ENCODE measurements at places on chromosomes 4 and X. TPM values are rescaled to one million over a fixed set of nuclear protein-coding genes. Genes with fewer than 3 reads are reported as not detected.

GRCh38 chr4:108502356-108502755, 118.0 kb upstream of the RPL34 start:
- no peak overlapping the region for H3K27ac ChIP-seq
- DNase-seq, result no peak

DNA sequence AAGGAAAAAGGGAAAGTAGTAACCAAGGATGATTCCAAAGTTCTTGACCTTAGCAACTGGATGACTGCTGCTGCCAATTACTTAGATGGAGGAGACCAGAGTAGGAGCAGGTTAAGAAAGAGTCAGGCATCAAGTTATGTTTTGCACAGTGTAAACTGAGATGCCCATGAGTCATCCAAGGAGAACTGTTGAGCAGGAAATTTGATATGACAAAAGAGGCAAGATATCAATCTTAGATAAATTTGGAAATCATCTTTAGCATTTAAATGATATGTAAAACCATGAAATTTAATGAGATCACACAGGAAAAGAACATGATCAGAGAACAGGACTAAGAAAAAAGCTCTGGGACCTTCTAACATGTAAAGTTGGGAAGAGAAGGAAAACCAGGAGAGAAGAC, 361.3 kb downstream of the OPHN1 start:
- no peak overlapping the region for H3K4me3 ChIP-seq
- no peak overlapping the region for H3K27ac ChIP-seq
- no peaks in the 10 kb centered on the region for H3K4me1 ChIP-seq
- no peak for DNase-seq
- H3K27me3 ChIP-seq, result no peaks in the 10 kb centered on the region

GRCh38 chr4:151968643-151969042, 207.8 kb upstream of the GATB start:
- H3K27me3 ChIP-seq, result no peaks in the 10 kb centered on the region
- no peak for DNase-seq

DNA sequence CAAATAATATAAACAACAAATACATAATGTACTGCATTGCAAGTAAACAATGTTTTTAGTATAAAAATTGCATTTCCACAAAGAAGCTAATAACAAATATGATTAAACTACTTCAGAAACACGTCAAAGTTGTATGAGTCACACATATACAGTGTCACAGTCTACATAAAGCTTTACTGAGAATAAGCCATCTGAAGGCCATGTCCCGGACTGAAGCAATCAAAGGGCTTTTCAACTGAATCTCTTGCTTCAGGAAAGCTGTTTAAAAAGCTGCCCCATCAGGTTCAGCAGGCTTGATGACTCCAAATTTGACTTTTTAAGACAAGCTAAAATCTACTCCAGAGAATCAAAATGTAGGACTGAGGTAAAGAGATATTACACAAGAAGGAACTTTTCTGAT, 1476.8 kb downstream of the ADGRL3 start:
- H3K4me1 ChIP-seq, result no peaks in the 10 kb centered on the region
- H3K27me3 ChIP-seq, result no peaks in the 10 kb centered on the region
- no peak overlapping the region for H3K27ac ChIP-seq
- DNase-seq, result no peak

GRCh38 chr4:93475730-93476129, 352.8 kb upstream of the ATOH1 start:
- no peak overlapping the region for H3K27ac ChIP-seq
- no peaks in the 10 kb centered on the region for H3K36me3 ChIP-seq
- H3K4me1 ChIP-seq, result no peaks in the 10 kb centered on the region

GRCh38 chr4:90982813-90983212, 855.6 kb downstream of the CCSER1 start:
- no peaks in the 10 kb centered on the region for H3K36me3 ChIP-seq
- H3K27me3 ChIP-seq, result no peaks in the 10 kb centered on the region
- H3K27ac ChIP-seq, result no peak overlapping the region
- no peak overlapping the region for H3K4me3 ChIP-seq

- peak within 1 kb of the TSS; percentile 58 for H3K4me3 ChIP-seq
- H3K27me3 ChIP-seq, result no peaks in the 10 kb centered on the region
- H3K4me1 ChIP-seq, result no peaks in the 10 kb centered on the region
- no peak within 1 kb of the TSS for H3K27ac ChIP-seq
Measured at GRCh38 chrX:15269618-15270521, at the start of gene ASB9. Gene ASB9 (minus strand): TSS chrX:15270083. CDS start chrX:15269874, 209 bp downstream.

DNA sequence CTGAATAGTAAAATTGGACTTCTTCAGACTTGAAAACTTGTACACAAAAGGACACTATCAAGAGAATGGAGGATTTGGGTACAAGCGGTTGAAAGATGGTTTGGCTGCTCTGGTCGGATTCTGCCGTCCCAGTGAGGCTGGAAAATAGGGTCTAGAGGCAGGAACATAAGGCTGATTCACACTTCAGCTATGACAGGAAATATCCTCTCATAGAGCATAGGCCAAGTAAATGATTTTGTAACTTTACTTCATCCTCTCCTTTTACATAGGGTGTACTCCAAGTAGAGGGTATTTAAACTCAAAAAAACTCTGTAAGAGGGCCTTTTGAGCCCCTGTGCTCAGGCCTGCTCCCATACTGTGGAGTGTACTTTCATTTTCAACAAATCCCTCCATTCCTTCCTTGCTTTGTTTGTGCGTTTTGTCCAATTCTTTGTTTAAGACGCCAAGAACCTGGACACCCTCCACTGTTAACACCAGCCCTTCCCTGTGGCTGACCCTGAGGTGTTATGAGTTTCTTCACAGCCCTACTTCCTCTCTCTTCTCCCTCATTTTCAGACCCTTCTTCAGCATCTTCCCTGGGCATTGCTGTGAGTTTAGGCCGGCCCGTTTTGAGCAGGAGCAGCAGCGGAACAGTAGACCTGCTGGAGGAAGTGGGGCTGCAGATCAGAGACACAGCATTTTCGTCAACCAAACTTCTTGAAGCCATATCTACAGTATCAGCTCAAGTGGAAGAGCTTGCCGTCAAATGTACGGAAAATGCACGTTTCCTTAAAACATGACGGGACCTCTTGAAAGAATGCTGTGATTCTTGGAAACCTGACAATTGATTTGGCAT, 7.2 kb downstream of the PGAM4 start:
- no peak for DNase-seq
- no peaks in the 10 kb centered on the region for H3K36me3 ChIP-seq
- H3K4me1 ChIP-seq, result peaks cover 3% of the 10 kb centered on the region
- H3K4me3 ChIP-seq, result no peak overlapping the region

DNA sequence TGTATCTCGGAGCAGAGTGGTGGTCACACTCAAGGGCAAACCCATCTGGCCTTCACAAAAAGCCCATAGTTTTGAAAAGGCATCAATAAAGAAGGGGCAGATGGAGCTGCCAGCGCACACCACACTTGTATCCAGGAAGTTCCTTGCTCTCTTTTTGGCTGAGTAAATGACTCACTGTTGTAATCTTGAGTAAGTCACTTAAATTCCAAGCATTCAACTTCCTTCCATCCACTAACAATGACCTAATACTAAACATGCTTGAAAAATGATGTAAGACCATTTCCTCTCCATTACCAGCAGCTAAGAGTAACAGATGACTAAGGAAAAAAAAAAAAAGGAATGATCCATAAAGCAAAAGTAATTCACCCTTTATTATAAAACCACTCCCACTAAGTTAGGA, 32.4 kb upstream of the MYOZ2 start:
- H3K4me3 ChIP-seq, result no peak overlapping the region
- peak; percentile 89 for DNase-seq
- no peaks in the 10 kb centered on the region for H3K36me3 ChIP-seq
- H3K27ac ChIP-seq, result peak overlapping the region; percentile 58
- peaks cover 29% of the 10 kb centered on the region for H3K4me1 ChIP-seq

- no peaks in the 10 kb centered on the region for H3K4me1 ChIP-seq
- peaks cover 23% of the 10 kb centered on the region for H3K36me3 ChIP-seq
- no peak overlapping the region for H3K27ac ChIP-seq
- H3K27me3 ChIP-seq, result no peaks in the 10 kb centered on the region
- no peak for DNase-seq
- H3K4me3 ChIP-seq, result no peak overlapping the region
Measured at GRCh38 chrX:136048446-136048845, 63.2 kb downstream of the SLC9A6 start.

DNA sequence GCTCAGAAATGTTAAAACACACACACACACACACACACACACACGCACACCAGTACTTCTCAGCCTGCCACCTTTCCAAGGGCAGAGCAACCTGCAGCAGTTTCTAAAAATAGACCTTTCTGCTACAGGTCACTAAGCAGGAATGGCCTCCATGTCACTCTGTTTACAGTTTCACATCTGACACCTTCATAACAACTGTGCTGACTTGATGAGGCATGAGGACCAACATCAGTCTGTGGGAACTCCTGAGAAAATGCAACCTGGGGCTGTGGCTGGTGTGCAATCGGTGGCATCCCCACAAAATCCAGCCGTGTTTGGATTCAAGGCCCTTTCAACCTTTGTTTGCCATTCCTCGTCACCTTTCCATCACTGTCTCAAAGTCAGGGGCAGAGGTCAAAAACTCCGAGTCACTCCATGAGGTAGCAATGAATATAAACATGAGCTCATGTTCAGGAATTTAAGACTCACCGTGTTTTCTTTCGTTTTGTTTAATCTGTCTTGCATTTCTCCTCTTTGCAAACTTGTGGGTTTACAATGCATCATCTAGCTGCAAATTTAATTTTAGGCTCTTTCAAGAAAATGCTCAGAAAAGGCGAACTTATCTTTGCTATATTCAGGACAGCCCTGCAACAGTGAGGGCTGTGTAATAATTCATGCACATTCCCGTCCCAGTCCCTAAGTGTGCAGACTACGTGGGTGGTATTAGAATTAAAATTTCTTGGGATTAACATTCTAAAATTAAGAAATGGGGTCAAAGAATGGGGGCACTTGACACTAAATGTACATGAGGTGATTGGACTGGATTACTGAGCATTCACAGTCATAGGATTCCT, 135.3 kb downstream of the SHROOM3 start:
- H3K36me3 ChIP-seq, result no peaks in the 10 kb centered on the region
- no peaks in the 10 kb centered on the region for H3K27me3 ChIP-seq
- no peak overlapping the region for H3K4me3 ChIP-seq
- no peak for DNase-seq

GRCh38 chr4:24256066-24256465, 328.3 kb downstream of the DHX15 start:
- no peak for DNase-seq
- H3K36me3 ChIP-seq, result no peaks in the 10 kb centered on the region
- H3K4me3 ChIP-seq, result no peak overlapping the region
- no peaks in the 10 kb centered on the region for H3K4me1 ChIP-seq
- H3K27ac ChIP-seq, result no peak overlapping the region

DNA sequence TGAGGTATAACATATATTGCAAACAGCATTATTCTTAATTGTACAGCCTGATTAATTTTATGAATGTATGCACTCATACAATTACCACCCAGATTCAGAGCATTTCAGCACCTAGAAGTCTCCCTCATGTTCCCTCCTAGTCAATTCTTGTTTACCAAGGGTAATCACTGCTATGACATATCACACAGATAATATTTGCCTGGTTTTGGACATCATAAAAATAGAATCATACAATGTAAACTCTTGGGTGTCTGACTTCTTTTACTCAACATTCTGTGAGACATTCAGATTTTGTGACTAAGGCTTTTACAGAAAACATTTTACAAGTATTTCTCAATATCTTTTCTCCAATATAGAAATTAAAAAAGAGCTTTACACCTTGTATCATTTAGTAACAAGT, 66.9 kb downstream of the PTPN13 start:
- H3K36me3 ChIP-seq, result no peaks in the 10 kb centered on the region
- no peak for DNase-seq
- no peaks in the 10 kb centered on the region for H3K27me3 ChIP-seq
- no peak overlapping the region for H3K27ac ChIP-seq

DNA sequence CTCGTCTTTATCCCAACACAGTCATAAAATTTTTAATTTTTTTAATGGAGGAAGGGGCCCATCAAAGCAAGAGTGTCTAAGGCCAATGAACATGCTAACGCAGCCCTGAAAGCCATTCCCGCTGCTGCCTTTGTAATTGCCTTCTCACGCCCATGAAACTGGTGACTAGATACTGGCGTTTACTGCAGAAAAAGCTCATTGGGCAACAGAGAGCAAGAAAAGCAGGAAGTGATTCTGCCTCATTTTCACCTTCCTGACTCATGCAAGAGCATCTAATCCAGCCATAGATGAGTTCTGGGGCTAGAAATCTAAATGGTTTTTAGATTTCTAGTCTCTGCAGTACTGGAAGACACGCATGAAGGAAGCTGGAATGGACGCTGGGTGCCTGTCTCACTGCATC, 72.5 kb downstream of the ANXA3 start:
- H3K27ac ChIP-seq, result no peak overlapping the region
- no peaks in the 10 kb centered on the region for H3K36me3 ChIP-seq
- peaks cover 9% of the 10 kb centered on the region for H3K4me1 ChIP-seq
- no peaks in the 10 kb centered on the region for H3K27me3 ChIP-seq

DNA sequence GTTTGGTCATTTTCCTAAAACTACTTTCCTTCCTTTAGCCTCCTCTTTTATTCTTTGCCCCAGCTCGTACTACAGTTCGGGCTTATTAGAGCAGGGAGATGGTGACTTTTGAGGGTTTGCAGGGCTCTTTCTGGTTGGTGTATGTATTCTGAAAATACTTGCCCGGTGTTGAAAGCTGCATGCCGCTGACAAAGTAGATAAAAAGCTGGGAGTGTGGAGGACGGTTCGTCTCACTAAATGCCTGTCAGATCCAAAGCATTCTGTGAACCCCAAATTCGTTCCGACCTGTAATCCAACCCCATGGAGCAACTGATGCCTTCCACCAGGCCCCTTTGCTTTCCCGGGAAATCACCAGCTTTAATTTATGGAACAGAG, 19.2 kb downstream of the TRIM2 start:
- peaks cover 13% of the 10 kb centered on the region for H3K4me1 ChIP-seq
- peak overlapping the region; percentile 86 for H3K4me3 ChIP-seq
- H3K27ac ChIP-seq, result no peak overlapping the region
- peaks cover 3% of the 10 kb centered on the region for H3K27me3 ChIP-seq
- no peaks in the 10 kb centered on the region for H3K36me3 ChIP-seq

DNA sequence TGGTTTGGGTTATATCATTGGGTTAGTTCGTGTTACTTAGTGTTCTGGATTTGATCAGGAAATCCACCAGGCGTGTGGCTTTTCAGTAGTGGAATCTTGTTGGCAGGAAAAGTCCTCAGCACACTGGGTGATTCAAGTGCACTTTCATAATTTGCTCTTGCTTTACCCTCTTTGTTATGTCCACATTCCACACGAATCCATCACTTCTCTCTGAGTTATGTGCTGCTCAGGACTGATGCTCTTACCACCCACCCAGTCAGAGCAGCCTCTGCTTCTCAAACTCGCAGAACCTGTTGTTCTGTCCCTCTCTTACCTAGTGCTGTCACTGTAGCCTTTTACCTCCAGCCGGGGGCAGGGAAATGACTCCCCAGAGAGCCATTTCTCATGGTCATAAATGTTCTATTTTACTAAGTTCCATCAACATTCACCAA, 37.2 kb upstream of the SCRG1 start:
- H3K27ac ChIP-seq, result no peak overlapping the region
- no peak overlapping the region for H3K4me3 ChIP-seq
- peaks cover 13% of the 10 kb centered on the region for H3K4me1 ChIP-seq
- H3K36me3 ChIP-seq, result no peaks in the 10 kb centered on the region
- DNase-seq, result no peak

Gene SLC9B1
- 0.06 TPM for polyA plus RNA-seq

Gene ARR3
- polyA plus RNA-seq, result not detected

Gene CDS1
- 0.12 TPM for polyA plus RNA-seq

Gene NEIL3
- 0.85 TPM for polyA plus RNA-seq

Gene CD99L2
- polyA plus RNA-seq, result 18.4 TPM

Data from CD14-positive monocyte (primary cell).